GM23248 (cell line): ENCODE measurements at places on chromosomes 12 and 14. TPM values are rescaled to one million over a fixed set of nuclear protein-coding genes. Genes with fewer than 3 reads are reported as not detected.

DNA sequence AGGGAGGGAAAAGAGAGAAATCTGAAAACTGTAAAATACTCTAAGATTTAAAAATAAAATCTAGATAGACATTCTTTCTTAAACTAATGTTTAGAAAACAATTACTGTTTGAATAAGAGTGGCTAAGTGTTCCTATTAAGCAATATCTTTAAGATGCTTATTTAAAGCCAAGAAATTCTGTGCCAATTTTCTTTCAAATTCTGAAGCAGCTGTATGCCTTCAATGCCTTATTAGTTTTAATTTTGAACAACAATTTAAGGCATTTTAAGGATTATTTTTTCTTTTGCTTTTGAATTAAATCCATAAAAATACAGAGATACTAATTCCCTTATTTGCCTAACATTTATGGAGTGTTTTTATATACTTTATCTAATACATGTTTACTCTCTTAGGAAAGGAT is 50.3 kb upstream of the KITLG start:
- H3K36me3 ChIP-seq: no peaks in the 10 kb centered on the region
- H3K4me1 ChIP-seq: peaks cover under 1% of the 10 kb centered on the region; the same call in 1 of the 2 replicates

- peak overlapping the region; percentile 96 for H3K27ac ChIP-seq
- H3K4me1 ChIP-seq: peaks cover 42% of the 10 kb centered on the region
- H3K36me3 ChIP-seq: peaks cover 94% of the 10 kb centered on the region
- peak overlapping the region; percentile 99 for H3K4me3 ChIP-seq
These were observed 5.8 kb downstream of the SLC38A2 start for GRCh38 chr12:46366771-46367170.

DNA sequence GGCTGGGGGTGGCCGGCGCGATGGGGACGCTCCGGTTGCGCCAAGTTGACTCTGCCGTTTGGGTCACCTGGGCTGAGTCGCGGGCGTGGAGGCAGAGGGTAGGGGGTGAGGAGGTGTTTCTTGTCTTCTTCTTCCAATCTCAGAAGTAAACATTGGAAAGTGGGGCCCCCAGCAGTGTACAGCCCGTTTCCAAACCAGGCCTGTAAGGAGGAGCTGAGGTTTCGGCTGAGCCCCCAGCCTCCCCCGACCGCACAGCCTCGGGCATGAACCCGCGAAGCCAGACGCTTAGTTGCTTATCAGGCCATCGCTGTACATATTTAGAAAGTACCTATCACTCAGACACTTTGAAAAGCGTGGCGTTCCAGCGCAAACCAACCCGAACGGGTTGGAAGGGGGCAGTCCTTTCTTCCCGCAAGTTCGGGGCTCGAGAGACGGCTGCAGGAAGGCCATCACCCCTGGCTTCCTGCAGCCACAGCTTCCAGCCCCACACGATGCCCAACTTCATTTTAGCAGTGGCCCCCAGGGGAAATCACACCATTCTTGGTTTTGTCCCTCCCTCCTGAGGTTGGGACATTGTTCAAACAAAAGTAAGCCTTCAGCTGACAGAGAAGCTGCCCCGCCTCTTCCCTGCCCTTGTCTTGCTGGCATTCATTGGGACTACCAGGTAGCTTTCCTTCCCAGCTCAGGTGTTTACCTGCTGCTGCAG is 164.1 kb downstream of the ZFP36L1 start:
- no peak for DNase-seq
- no peak overlapping the region for H3K4me3 ChIP-seq
- no peak overlapping the region for H3K27ac ChIP-seq
- no peaks in the 10 kb centered on the region for H3K4me1 ChIP-seq
- no peaks in the 10 kb centered on the region for H3K27me3 ChIP-seq
- no peaks in the 10 kb centered on the region for H3K36me3 ChIP-seq

DNA sequence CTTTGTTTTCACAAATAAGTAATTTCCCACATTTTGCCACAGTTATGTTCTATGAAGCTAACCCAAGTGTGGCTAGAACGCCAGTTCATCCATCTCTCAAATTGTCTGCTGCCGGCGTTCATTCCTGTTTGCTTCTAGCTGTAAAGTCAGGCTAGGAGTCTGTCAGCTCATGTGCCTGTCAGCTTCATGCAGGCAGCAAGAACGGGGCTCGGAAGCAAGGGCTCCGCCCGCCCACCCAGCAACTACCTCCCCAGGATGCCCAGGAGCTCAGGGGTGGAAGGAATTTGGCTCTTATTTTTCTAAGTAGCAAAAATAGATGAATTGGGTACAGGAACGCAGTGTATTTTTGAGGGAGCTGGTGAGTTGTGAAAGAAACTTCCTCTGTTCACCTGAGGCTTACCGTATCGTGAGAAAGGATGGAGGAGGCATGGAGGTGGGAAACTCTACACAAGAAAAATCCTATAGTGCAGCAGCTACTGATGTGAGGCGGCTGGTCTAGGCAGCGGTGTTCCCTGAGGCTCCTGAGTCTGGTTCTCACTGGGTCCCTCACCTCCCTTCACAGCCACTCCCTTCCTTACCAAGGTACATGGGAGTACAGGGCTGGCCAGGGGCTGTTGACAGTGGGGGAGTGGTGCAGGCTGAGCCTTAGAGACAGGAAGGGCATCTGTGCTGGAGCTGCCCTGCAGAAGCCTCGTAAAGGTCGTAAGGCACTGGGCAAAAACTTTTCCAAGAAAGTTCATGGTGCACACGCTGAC is 54.5 kb upstream of the AMN start:
- peaks cover 8% of the 10 kb centered on the region; the same call in 1 of the 2 replicates for H3K36me3 ChIP-seq
- no peaks in the 10 kb centered on the region for H3K4me1 ChIP-seq
- DNase-seq: no peak
- no peak overlapping the region for H3K4me3 ChIP-seq

- no peak overlapping the region for H3K4me3 ChIP-seq
- H3K4me1 ChIP-seq: peaks cover 21% of the 10 kb centered on the region
- no peak overlapping the region for H3K27ac ChIP-seq
- DNase-seq: no peak
- no peaks in the 10 kb centered on the region for H3K36me3 ChIP-seq
- no peaks in the 10 kb centered on the region for H3K27me3 ChIP-seq
These were observed 51.2 kb downstream of the IRAK3 start for GRCh38 chr12:66240096-66240820.

DNA sequence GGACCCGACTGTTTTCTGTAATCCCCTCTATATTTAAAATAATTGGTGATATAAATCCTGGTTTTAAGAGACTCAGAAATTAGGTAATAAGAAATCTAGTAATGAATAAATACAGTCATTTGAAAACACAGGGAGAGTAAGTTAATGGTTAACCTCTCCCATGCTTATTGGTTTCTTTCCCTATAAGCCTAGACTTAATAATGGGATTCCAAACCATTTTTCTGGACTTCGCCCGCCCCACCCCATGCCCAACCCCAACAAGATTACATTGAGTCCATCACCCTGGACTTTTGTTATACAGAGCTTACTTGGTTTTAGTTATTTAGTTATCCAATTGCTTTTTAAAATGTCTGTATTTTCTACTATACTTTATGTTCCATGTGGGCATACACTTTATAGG is 98.7 kb downstream of the WIF1 start:
- H3K4me3 ChIP-seq: no peak overlapping the region
- H3K4me1 ChIP-seq: no peaks in the 10 kb centered on the region
- no peak overlapping the region for H3K27ac ChIP-seq
- no peaks in the 10 kb centered on the region; the same call in none of the 2 replicates for H3K27me3 ChIP-seq
- H3K36me3 ChIP-seq: no peaks in the 10 kb centered on the region

DNA sequence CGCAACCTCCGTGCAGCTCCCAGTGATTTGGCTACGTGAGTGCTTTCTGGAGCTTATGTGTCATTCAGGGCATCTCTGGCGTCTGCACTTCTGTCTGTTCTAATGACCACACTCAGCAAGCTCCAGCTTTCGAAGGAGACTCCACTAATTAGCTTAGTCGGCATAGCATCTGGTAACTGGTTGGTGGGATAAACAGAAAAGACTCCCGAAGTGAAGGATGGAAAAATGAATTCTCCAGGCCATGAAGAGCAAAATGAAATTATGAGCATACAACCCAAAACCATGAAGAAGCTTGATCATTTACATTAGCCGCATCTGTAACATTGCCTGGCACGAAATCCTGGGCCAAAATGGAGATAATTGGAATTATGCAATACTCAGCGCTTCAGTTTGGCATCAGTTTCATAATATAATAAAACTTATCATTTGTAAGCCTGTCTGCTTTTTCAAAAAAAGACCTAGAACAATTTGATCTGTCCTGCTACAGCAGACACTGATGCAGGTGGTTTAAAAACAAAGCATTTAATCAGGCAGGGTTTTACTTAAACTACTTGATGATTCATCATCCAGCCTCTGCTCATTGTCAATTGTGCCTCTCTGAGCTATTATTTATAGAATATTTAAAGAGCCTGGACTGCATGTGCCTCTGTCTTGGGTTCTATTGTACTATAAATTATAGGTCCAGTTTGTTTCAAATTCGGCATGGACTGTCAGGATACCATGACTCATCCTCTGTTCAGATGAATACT is 87.4 kb downstream of the SYT1 start:
- H3K36me3 ChIP-seq: 0 out of 2 replicates have a peak, but pooled peaks cover 5% of the 10 kb centered on the region
- no peaks in the 10 kb centered on the region for H3K4me1 ChIP-seq
- H3K4me3 ChIP-seq: no peak overlapping the region
- DNase-seq: no peak

- no peak for DNase-seq
- H3K36me3 ChIP-seq: no peaks in the 10 kb centered on the region
- no peaks in the 10 kb centered on the region for H3K4me1 ChIP-seq
- H3K27me3 ChIP-seq: no peaks in the 10 kb centered on the region
- no peak overlapping the region for H3K27ac ChIP-seq
- H3K4me3 ChIP-seq: no peak overlapping the region
These were observed 212.2 kb downstream of the KIF26A start for GRCh38 chr14:104350463-104351185.

- no peak for DNase-seq
- peaks cover 28% of the 10 kb centered on the region; the same call in 1 of the 2 replicates for H3K36me3 ChIP-seq
- peak overlapping the region; percentile 60 for H3K27ac ChIP-seq
- peak overlapping the region; percentile 94 for H3K4me3 ChIP-seq
These were observed 530 bp upstream of the NEMF start for GRCh38 chr14:49853158-49853477.

DNA sequence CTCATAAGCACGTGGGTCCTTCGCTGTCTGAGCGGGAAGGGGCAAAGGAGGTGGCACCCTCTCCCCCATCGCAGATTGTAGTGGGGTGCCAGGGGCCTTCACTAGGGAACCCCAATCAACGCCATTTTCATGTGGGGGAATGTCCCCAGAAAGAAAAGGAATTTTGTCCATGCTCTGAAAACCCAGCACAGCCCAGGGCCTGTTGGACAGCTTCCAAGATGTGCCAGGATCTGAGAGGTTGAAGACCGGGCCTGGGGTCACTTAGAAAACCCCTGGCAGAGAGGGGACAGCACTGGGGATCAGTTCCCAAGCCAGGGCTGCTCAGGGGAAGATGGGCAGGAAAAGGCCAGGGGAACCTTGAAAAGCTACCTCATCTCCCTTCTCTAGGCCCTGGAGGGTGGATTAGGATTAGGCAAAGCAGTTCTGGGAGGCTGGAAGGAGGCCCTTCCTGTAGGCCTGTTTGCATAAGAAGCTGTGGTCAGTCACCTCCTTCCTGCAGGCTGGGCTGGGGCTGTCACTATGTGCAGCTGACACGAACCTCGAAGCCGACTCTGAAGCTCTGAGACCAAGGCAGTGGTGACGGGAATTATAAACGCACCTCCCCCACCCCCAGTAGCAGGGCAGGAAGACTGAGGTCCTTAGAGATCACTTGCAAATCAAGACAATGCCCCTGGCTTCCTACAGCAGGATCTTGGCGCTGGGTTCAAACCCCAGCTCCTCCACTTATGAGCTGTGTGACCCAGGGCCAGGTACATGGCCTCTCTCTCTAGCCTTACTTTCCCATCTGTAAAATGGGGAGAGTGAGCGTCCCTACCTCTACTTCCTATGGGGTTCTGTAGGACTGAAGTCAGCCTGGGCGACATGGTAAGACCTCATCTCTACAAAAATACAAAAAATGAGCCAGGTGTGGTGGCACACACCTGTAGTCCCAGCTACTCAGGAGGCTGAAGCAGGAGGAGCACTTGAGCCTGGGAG is 29.0 kb downstream of the TESC start:
- no peaks in the 10 kb centered on the region for H3K4me1 ChIP-seq
- DNase-seq: no peak
- H3K27me3 ChIP-seq: peaks cover 34% of the 10 kb centered on the region
- H3K4me3 ChIP-seq: no peak overlapping the region
- no peaks in the 10 kb centered on the region for H3K36me3 ChIP-seq
- H3K27ac ChIP-seq: no peak overlapping the region

- no peak overlapping the region for H3K4me3 ChIP-seq
- H3K27me3 ChIP-seq: no peaks in the 10 kb centered on the region
- no peaks in the 10 kb centered on the region for H3K36me3 ChIP-seq
- DNase-seq: no peak
These were observed 797.3 kb downstream of the SLC16A7 start for GRCh38 chr12:60393093-60393492.

DNA sequence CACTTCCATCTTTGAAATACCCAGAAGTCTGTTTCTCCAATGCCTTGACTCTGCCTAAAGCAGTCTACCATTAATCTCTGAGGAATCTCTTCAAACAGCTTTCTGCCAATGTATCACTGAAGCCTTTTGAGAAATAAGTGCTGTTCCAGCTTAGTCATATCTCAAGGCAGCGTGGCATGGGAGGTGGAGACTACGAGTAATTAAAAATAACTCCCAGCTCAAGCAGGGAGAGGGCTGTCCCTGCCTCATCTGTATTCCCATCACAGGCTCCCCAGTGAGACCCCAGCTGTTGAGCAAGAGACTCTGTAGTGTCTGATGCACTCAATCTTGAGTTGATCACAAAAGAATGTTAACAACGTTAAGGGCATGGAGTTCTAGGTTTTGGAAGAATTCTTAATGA is 700.6 kb downstream of the DIO2 start:
- H3K27me3 ChIP-seq: no peaks in the 10 kb centered on the region
- no peak overlapping the region for H3K27ac ChIP-seq
- no peak overlapping the region for H3K4me3 ChIP-seq
- H3K36me3 ChIP-seq: no peaks in the 10 kb centered on the region
- no peaks in the 10 kb centered on the region for H3K4me1 ChIP-seq
- peak; percentile 37 for DNase-seq

DNA sequence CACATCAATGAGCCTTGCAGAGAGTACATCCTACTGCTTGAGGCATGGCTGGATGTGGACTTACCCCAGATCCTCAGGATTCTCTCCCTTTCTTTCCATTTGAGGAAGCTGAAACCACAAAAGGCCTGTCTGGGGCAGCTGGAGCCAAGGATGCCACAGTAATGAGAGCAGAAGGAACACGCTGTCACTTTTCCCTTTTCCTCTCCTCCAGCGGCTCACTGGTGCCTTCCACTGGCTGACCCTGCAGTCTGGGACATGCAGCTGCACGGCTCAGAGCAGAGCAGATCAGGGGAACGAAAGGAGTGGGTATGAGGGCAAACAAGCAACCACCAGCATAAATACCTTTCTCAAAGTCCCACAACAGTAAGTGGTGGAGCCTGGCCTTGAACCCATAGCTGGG is 78.2 kb downstream of the GAS2L3 start:
- H3K4me3 ChIP-seq: no peak overlapping the region
- no peaks in the 10 kb centered on the region for H3K36me3 ChIP-seq
- DNase-seq: no peak
- no peaks in the 10 kb centered on the region for H3K4me1 ChIP-seq
- H3K27me3 ChIP-seq: no peaks in the 10 kb centered on the region
- H3K27ac ChIP-seq: no peak overlapping the region

- H3K4me1 ChIP-seq: peaks cover 14% of the 10 kb centered on the region
- H3K27ac ChIP-seq: no peak overlapping the region
- no peak overlapping the region for H3K4me3 ChIP-seq
- DNase-seq: peak; percentile 14
These were observed 28.2 kb downstream of the DACT1 start for GRCh38 chr14:58665773-58666500.

KCNH3 gene
- total RNA-seq: not detected in 2 replicates

CACNA1C gene
- 8.6 and 11.5 TPM in 2 replicates for total RNA-seq

RAB2B gene
- 21.1 and 31.6 TPM in 2 replicates for total RNA-seq

GUCY2C gene
- not detected in 2 replicates for total RNA-seq

FOXN4 gene
- total RNA-seq: not detected in 2 replicates

CLEC2A gene
- total RNA-seq: not detected in 2 replicates

ADAM21 gene
- total RNA-seq: 0.97 TPM in 1 of 2 replicates, not detected in the other
